ENCODE measurements at places on chromosomes 2 and 18. TPM values are rescaled to one million over a fixed set of nuclear protein-coding genes. Genes with fewer than 3 reads are reported as not detected.

Gene HOXD11
- total RNA-seq: not detected

Gene PMS1
- total RNA-seq: 41.8 TPM

Gene COL4A3
- total RNA-seq: not detected

- DNase-seq: no peak
- no peak overlapping the region for H3K4me3 ChIP-seq
- H3K36me3 ChIP-seq: no peaks in the 10 kb centered on the region
These were observed 53.1 kb downstream of the NTSR2 start for GRCh38 chr2:11616851-11617415.

- DNase-seq: no peak
- no peak overlapping the region for H3K4me3 ChIP-seq
- H3K27me3 ChIP-seq: peaks cover 9% of the 10 kb centered on the region
- no peaks in the 10 kb centered on the region for H3K36me3 ChIP-seq
These were observed 74.3 kb upstream of the MMADHC start for GRCh38 chr2:149661844-149662243.

GRCh38 chr2:212733273-212733672 is 194.7 kb upstream of the ERBB4 start:
- no peak for DNase-seq
- H3K27ac ChIP-seq: no peak overlapping the region
- H3K27me3 ChIP-seq: no peaks in the 10 kb centered on the region
- peaks cover 7% of the 10 kb centered on the region for H3K4me1 ChIP-seq
- no peak overlapping the region for H3K4me3 ChIP-seq
- no peaks in the 10 kb centered on the region for H3K36me3 ChIP-seq

DNA sequence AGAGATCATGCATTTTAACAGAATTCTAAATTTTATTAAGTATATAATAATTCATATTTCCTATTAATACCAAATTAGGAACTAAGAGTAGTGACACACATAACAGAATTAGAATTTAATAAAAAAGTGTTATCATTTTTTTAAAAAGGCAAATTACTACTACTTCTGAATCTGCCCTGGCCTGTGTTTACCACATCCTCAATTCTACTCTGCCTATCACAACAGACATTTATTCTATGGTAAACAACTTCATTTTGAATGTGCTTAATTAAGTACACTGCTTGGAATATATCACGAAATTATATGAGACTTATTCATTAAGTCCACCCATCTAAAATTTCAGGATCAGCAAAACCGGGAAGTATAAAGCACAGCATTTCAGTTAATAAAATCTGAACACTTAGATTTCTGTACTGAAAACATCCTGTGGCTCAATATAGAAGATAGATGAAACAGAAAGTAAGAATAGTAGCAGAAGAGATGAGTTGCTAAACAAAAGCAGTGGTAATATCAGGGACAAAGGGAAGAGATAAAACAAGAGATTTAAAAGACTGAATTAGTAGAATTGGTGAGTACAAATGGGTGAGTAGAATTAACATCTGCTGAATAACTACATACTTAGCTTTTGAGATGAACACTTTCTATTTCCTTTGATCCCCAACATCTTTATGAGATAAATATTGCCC is 3.7 kb downstream of the SMC6 start:
- H3K4me1 ChIP-seq: peaks cover 24% of the 10 kb centered on the region
- no peaks in the 10 kb centered on the region for H3K27me3 ChIP-seq
- no peak overlapping the region for H3K27ac ChIP-seq
- DNase-seq: no peak
- H3K36me3 ChIP-seq: peaks cover 9% of the 10 kb centered on the region

GRCh38 chr18:58104096-58104495 is 60.1 kb downstream of the NEDD4L start:
- H3K4me1 ChIP-seq: peaks cover 9% of the 10 kb centered on the region
- H3K4me3 ChIP-seq: no peak overlapping the region
- H3K27me3 ChIP-seq: peaks cover 27% of the 10 kb centered on the region

DNA sequence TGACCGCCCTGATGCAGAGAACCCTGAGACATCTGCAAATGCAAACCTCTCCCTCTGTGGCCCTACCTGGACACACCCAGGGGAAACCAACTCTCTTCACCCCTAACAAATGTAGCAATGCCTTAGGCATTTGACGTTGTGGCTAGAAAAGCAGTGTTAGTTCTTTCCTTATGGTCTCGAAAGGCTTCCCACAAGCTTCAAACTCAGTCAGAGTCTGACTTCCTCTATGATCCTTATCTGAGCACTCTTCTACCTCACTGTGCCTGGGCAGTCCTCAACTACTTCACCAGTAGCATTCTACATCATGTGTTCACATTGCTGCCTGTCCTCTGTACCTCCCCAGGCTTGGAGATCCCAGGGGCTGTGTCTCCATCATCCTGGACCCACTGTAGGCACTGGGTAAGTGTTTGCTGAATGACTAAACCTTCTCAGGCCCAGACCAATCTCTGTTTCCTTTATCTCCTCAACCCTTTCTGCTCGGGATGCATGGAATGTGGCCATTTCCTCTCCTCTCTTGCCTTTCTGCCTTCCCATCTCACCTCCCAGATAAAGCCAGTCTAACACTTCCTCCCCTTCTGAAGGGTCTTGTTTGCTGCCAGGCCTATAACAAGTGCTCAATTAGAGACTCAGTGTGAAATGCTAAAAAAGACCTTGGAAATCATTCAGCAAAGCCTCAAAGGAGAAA is 91.7 kb upstream of the ACAA2 start:
- H3K4me1 ChIP-seq: no peaks in the 10 kb centered on the region
- H3K27ac ChIP-seq: no peak overlapping the region
- no peak overlapping the region for H3K4me3 ChIP-seq
- no peaks in the 10 kb centered on the region for H3K36me3 ChIP-seq
- no peaks in the 10 kb centered on the region for H3K27me3 ChIP-seq

GRCh38 chr2:205358351-205358815 is 323.9 kb upstream of the NRP2 start:
- no peak overlapping the region for H3K27ac ChIP-seq
- no peaks in the 10 kb centered on the region for H3K36me3 ChIP-seq
- no peak overlapping the region for H3K4me3 ChIP-seq
- no peaks in the 10 kb centered on the region for H3K4me1 ChIP-seq

- no peaks in the 10 kb centered on the region for H3K4me1 ChIP-seq
- H3K27me3 ChIP-seq: peaks cover 8% of the 10 kb centered on the region
These were observed 22.2 kb upstream of the SLC16A14 start for GRCh38 chr2:230090967-230091366.
